Natural killer cell (primary cell): ENCODE measurements at places on chromosomes 2 and 18.

- DNase-seq = no peak
Measured at GRCh38 chr2:223052548-223053483, 826 bp downstream of the KCNE4 start.

DNA sequence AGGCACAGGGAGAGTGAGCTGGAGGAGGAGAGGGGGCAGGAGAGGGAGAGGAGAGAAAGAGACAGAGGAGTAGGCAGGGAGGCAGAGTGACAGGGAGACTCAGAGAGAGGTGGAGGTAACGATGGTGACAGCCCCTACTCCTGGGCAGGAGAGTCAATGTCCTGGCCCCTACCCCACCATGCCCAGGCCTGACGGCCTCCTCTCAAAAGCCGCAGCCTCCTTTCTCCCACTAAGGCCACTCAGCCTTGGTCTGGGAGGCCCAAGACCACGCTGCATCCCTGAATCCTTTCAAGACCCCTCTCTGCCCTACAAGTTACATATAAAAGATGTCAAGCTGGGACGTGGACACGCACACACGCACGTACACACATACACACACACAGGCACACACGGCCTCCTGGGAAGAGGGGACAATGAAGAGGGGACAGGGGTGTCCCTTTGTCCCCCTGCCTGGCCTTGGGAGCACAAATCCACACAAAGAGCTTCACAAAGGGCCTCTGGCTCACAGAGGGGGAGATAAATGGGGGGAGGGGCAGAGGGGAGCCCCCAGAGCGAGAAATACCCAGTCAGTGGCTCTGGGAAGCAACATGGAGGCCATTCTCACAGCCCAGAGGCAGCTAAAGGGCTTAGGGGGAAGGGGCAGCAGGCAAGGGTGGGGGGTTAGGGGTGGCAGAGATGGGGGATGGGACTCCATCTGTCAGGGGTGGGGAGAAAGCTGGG lies 19.5 kb upstream of the TNS1 start:
- no peak for DNase-seq

DNA sequence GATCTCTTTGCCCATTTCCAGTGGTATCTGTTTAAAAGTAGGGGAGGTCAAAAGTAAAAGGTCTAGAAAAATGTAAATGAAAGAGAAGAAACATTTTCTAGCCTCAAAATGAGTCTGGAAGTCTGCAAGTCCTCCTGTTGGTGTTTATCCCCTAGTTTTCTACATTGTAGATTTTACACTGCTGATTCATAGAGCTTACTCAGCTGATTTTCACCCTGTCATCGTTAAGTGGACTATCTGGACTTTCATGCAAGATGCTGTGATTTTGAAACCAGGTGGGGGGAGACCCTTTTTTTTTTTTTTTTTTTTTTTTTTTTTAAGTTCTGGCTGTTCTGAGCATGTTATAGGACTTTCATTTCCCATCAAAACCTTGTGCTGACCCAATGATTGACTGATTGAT lies 10.3 kb downstream of the HOXD3 start:
- no peak for DNase-seq

GRCh38 chr2:112487444-112487961 lies 5.5 kb downstream of the TTL start:
- DNase-seq = no peak

DNA sequence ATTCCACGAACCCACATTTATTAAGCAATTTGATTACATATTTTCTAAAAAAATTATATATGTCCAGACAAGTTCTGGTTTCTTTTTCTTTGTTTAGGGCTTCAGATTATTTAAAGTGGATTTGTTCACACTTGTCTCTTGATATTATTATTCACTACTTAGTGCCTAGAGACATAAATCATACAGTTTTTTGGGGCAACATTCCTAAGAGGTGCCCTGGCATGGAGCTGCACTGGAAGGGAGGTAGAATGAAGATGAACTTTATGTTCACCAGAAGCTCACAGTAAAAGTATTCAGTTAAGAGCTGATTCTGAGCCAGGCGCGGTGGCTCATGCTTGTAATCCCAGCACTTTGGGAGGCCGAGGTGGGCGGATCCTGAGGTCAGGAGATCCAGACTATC lies 762.7 kb upstream of the TMEFF2 start:
- no peak for DNase-seq

DNA sequence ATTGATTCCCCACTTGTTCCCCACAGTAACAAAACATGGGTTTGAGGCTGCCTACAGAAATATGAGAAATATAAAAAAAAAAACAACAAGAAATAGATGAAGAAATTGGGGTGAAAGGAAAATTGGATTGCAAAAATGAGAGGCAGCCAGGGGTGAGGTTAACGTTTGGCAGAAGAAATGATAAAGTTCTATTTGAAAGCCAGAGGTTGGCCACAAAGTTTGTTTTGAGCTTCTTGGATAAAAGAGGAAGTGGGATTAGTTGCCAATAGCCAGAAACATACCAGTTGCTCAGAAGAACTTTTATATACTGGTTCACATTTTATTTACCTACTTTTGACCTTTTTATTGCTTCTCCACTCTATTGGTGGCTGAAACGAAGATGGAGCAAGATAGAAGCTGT lies 67.5 kb downstream of the FASTKD2 start:
- DNase-seq = no peak
